M059J (cell line): ENCODE measurements at places on chromosomes 13 and 19. TPM values are rescaled to one million over a fixed set of nuclear protein-coding genes. Genes with fewer than 3 reads are reported as not detected.

- no peak for DNase-seq
Measured at GRCh38 chr19:53010494-53010893, 3.2 kb upstream of the ERVV-1 start.

GRCh38 chr13:31880851-31881494, 141.6 kb downstream of the RXFP2 start:
- DNase-seq = peak; percentile 55

DNA sequence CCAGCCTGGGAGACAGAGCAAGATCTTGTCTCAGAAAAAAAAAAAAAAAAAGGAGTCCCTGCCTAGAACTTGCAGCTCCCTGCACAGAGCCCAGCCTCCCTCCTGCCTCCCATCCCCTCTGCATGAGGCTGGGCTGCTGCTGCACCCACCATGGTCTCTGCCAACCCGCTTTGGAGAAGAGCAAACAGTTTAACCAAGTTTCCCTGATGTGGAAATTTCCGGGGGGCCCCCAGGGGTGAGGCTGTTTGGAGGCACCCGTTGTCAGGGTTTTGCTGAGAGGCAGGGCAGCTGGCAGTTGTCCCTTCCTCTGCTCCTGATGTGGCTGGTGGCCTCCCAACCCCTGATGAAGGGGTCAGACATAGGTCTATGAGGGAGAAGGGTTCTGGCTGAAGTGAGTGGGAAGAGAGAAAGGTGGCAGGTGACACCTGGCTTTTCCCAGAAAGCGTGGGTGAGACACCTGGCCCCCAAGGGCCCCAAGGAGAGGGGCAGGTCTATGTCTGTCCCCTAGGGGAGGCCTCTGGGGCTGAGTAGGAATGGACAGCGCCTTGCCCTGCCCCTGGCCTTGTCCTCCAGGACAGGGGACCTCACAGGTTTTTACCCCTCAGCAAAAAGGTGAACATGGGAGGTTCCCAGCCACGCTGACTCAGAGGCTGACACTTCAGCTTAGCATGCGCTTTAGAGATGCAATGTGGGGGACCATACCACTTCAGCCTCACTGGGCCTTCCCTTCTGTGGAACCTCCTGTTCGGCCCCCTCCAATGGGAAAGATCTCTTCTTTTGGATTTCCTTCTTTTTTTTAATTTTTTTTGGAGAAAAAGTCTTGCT, 5.5 kb downstream of the LRP3 start:
- no peak for DNase-seq

- peak; percentile 15 for DNase-seq
Measured at GRCh38 chr19:15108145-15108844, 1.1 kb downstream of the SYDE1 start.

- peak; percentile 77 for DNase-seq
Measured at GRCh38 chr19:18776288-18776594, 14.9 kb downstream of the COMP start.

- no peak for DNase-seq
Measured at GRCh38 chr13:47306991-47307390, 410.1 kb upstream of the HTR2A start.

- DNase-seq = no peak
Measured at GRCh38 chr13:89057862-89058261, 1386.7 kb downstream of the SLITRK5 start.

DNA sequence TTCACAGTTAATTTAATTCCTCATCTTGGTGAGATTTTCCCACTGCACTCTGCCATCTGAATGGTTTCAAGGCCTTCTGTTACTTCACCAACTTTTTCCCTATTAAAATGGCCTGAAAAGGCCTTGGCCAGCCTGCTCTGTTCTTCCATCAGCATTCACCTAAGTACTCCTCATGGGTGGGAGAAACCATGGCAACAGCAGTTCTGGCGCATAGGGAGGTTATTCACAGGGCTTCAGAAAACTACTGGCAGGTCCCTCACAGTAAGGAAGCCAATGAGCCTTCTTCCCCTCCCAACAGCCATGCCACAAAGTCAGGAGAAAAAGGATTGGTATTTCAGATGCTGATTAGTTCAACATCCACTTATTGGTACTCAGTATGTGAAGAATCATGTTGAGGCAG, 17.2 kb upstream of the GJB2 start:
- no peak for DNase-seq

DNA sequence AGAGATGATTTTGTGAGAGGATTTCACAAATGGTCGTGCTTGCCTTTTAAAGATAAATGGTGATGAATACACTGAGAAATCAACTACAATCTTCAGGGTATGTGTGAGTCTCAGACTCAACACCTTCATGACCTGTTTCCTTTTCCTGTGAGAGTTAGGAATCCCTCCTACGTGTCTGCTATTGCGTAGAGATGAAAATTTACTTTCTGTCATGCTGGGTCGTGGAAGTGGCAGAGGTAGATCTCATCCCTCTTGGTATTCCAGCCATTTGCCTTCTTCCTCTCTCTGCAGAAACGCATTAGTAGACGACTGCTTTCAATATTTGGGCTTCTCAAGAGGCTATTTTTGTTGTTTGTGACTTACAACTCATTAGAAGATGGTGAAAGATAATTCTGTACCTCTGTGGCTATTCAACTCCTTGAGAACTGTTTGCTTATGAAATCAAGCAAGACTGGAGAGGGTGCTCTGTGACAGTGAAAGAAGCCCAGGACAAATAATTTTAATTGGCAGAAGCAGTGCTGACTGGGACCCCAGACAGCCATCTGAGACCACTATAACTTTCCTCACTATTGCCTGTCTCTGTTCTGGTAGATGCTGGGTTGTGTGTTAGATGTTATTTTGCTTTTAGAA, 233.1 kb downstream of the LACC1 start:
- no peak for DNase-seq

DNA sequence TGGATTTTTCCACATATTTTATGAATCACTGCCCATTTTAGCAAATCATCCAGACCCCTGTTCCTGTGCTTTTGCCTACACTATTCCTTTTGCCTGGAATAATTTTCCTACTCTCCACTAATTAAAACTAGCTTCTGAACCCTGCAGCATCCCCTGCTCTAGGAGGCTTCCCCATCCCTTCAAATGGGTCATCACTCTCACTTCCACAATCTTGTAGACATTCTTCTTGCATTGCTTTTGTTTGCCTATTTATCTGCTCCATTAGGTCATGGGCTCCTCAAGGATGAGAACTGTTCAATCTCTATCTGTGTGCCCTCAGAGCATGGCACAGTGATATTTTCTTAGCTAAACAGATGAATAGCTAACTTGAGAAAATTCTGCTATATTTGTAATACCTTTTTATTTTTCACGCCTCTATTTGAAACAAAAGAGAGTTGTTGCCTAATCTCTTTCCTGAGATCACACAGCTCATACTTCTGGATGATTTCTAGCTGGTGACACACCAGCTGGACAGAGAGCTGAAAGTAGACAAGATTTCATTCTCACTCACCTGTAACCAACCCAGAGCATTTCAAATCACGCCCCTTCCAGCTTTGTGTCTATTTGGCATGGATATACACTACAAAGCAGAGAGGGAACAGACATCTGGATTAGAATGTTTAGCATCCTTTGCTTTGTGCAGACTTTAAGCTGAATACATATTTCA, 466.0 kb downstream of the FOXO1 start:
- DNase-seq = no peak

GRCh38 chr13:105894697-105895096, 640.8 kb downstream of the EFNB2 start:
- no peak for DNase-seq

DNA sequence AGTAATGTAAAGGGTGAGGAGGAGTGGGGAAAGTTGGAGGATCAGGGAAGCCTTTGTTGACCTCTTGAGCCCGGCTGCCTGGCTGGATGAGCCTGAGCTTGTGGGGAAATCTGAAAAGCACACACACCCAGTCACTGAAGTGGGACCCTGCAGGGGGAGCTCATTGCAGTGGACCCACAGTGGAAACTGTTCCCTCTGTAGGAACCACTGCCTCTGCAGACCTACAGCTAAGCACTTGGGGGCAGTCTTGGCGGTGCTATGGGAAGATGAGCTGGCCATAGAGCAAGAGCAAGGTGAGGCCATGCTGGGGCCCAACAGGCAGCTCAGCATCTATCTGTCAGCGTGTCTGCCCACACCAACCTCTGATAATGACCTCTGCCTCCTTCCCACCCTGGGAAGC, 294.8 kb downstream of the TSHZ3 start:
- peak; percentile 33 for DNase-seq

GRCh38 chr13:75647126-75647784, 11.1 kb downstream of the LMO7 start:
- no peak for DNase-seq

DNA sequence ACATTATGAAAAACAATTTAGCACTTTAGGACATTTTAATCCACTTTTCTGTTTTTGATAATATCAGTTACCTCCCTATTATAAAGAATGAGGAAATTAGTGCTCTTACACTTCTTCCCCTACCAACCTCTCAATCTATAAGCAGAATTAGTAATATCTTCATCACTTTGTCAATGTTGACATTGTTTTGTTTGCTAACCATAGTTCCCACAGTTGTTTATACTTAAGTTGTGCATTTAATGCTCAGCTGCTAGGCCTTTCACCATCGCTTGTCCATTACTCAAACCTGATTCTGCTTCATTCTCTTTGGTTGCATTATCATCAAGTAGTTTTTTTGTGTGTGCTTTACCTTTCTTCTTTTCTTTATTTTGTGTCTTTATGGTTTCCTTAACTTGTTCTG, 132.1 kb downstream of the CDK8 start:
- no peak for DNase-seq

GRCh38 chr13:95714142-95714832, 37.3 kb downstream of the DNAJC3 start:
- peak; percentile 78 for DNase-seq

DNA sequence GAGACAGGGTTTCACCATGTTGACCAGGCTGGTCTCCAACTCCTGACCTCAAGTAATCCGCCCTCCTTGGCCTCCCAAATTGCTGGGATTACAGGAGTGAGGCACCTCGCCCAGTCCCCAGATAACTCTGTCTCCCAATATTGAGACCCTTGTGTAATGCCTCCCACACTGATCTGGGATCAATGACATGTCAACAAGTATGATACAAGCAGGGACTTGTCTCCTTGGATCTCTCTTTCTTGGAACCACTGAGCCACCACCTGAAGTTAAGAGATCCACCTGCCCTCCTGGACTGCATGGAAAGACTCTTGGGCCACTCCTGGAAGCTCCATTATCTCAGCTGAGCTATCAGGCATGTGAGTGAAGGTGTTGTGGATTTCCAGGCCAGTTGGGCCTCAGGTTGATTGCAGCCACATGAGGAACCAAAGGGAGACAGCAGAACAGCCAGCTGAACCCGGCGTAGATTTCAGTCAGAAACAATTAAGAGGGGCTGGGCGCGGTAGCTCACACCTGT, 15.1 kb downstream of the NFKBID start:
- no peak for DNase-seq

GRCh38 chr19:18131841-18132596, 20.9 kb upstream of the PIK3R2 start:
- peak; percentile 27 for DNase-seq

The NRTN gene
- 0.67 TPM in 1 of 2 replicates, not detected in the other for total RNA-seq

The KLHL1 gene
- not detected in 2 replicates for total RNA-seq

The CPB2 gene
- not detected in 2 replicates for total RNA-seq

The LGI4 gene
- total RNA-seq = not detected in 2 replicates

The PRR36 gene
- total RNA-seq = not detected in 2 replicates

The CDX2 gene
- total RNA-seq = not detected in 2 replicates

The ZNF181 gene
- total RNA-seq = 3.3 and 10.4 TPM in 2 replicates

The CEACAM8 gene
- not detected in 2 replicates for total RNA-seq
